Hematopoietic multipotent progenitor cell (in vitro differentiated cells): ENCODE measurements at places on chromosomes 2 and 18.

- DNase-seq, result no peak
Observed at GRCh38 chr2:211928201-211928600, 610.4 kb downstream of the ERBB4 start.

DNA sequence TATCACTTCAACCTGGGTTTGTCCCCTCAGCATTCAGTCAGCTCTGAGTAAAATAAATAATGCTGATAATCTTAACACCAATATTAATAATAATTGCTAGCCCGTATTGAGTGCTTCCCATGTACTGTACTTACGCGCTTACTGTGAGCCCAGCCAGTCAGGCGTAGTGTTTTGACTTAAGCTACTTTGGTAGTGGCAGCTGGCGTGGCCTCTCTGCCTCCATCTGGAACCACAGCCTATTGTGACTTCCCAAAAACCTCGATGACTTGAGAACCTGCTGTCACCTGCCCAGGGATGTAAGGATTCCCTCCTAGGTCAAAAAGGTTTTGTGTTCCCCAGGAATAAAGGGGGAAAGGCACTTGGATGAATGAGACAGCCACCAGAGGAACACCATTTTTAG lies 53.2 kb downstream of the SUMO1 start:
- no peak for DNase-seq

DNA sequence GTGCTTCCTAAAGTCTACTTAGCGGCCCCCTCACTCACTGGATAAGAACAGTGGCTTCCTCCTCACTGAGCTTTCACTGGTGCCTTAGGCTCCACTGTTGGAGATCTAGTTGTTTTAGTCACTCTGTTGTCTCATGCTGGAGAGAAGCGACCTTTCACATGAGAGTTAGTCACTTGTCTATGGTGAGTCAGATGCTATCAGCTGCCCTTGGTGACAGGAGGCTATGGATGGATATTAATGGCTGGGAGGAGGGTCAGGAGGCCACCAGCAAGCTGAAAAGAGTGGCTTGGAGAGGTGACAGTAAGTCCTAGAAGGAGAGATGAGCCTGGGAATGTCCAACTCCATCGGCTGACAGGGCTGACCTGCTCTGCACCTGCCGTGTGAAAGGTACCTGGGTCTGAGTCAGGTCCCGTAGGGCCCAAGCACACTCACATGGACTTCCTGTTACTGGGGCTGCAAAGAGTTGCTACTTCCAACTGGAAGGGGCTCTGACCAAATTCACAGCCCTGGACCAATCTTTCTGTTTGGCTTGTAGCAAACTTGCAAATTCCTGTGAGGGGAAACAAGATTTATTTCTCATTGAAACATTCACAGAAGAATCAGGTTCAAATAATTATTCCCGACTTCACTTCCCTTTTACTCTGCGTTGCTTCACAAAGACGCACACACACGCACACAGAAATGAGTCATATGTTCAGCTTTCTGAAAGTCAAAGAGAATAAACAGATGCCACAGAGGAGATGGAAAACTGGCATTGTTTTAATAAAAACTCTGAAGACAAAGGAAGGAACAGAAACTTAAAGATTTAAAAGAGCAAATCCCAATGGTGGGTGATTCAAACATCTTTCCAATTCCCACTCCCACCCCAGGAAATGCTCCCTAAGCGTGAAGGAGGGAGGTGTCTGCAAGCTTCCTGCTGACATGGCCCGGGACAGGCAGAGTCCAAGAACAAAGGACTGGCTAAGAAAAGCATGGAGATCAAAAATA lies 203.5 kb upstream of the TWIST2 start:
- DNase-seq, result no peak

GRCh38 chr2:177604271-177605065 lies 211.9 kb downstream of the AGPS start:
- DNase-seq, result peak; percentile 37

DNA sequence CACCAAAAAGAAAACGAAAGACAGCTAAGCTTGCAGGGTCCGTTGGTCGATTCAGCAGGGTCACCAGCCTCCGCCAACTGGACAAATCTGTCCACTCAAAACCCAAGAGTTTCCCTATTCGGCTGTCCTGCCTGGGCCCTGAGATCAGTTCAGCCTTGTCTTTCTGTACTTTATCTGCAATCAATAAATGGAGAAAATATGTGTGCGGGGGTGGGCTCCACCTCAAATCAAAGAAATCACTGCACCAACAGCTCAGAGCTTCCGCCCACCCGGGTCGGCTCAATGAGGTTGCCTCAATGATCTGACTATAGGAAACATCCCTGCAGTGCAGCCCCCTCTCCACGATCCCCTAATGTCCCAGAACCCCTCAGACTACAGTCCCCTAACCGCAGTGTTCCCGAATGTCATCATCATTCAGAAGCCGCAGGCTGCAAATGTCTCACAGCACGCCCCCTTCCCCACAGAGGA lies 447 bp downstream of the GGCX start:
- DNase-seq, result no peak

DNA sequence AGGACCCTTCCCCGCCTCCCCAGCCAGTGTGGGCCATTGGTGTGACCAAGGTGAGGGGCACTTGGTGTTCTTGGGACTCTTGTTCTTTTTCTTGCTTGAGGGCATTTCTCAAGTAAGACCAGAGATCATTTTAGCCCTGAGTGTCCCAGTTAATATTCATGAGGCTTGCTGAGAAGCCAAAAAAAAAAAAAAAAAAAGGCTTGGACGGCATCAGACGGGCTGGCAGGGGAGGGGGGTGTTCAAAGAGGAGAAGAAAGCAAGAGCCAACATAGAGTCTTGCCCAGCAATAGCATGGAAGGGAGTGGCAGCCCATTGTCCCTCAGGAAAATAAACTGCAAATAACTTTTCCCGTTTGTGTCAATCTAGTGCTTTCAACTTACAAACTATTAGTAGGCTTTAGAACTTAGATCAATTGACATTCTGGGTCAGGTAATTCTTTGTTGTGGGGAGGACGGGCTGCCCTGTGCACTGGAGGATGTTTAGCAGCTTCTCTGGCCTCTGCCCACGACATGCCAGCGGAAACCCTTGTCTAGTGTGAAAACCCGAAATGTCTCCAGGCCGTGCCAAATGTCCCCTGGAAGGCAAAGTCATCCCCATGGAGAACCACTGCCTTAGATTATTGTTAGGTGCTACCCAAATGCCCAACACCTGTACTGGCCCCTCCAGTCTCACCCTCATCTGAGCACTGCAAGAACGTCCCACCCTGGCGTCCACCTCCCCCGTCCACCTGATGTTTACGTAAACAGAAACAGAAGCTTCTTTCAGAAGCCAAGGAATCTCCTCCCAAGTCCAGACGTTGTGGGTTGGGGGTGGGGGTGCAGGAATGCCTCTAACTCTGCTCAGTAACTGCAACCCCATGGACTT lies 163.4 kb downstream of the BCL2 start:
- no peak for DNase-seq

- no peak for DNase-seq
Observed at GRCh38 chr2:27897717-27898116, 7.2 kb downstream of the BABAM2 start.

DNA sequence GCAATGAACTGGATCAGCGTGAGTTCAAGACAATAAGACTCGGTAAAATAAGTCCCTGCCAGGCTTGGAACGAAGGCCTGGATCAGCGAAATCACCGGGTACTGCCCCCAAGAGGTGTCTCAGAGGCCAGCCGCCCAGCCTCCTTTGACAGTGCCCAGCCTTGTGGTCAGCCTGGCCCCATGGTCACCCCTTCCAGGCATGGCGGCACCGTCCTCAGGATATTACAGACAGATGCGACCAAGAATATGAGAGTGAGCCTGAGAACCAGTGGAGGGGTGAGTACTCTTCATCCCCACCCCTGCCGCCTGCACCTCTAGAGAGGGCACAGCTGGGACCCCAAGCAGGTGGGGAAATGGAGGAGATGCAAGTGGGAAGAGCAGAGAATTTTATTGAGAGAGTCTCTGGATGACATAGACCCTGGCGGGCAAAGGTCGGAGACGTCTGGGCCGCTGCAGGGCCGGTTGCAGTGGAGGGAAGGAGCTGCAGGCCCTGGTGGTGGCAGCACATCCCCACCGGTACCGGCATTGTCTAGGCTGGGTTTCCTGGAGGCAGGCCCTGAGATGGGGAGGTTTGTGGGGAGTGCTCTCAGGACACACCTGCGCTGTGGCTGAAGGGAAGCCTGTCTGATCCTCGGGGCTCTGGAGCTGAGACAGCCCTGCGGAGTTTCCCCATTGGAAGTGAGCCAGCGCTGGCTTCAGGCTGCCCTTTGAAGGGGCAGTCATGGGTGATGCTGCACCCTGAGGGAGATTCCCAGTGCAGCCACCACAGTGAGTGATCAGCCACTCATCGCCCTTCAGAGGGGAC lies 190.0 kb downstream of the SEPTIN10 start:
- no peak for DNase-seq

DNA sequence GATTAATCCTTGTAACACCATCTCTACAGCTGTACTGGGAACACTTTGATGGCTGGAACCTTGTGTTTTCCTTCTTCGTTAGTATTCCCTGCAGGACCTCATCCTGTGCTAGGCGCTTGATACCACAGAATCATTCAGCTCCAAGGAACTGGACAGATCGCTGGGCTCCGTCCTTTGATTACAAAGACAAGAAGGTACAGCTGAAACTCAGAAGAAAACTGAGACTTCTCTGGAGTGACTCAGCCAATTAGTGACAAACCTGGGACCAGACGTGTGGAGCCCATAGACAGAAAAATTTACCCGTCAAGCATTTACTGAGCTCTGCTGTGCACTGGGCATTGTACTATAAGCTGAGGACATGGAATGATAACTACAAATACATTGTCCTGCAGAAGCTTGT lies 67.3 kb downstream of the NCKAP5 start:
- no peak for DNase-seq

DNA sequence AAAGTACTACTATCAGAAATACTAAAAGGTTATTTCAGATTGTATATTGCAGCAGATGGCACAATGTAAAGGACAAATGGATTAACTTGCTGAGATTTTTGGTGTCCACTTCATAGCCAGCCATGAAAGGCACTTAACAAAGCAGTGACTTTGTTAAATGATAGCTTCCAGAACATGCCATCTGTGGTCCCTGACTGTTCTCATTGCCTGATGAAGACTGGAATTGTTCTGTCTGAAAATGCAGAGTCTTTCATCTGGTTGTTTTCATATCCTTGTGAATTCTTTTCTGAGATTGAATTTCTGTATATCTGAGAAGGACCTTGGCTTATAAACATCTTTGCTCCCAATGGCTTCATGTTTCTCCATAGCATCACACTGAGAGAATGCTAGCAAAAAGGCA lies 44.4 kb upstream of the LRRTM1 start:
- DNase-seq, result no peak

GRCh38 chr2:216139884-216140283 lies 30.7 kb downstream of the XRCC5 start:
- DNase-seq, result no peak

DNA sequence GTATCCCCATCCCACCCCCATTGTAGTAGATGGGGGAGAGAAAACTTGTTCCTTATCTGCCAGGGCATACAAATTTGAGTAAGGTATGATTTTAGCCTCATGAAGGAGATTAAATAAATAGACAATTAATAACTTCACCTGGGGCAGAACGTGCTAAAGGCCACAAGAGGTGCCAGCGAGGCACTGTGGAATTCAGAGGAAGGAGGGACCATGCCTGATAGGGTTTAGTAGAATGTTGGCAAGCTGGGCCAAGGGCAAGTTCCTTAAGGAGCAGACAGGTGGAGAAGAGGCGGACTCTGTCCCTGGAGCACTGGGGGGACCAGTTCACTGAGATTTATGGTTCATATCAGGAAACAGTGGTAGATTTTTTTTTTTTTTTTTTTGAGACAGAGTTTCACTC lies 22.5 kb downstream of the STAMBP start:
- no peak for DNase-seq

- no peak for DNase-seq
Observed at GRCh38 chr2:118667964-118668363, 179.5 kb downstream of the EN1 start.

DNA sequence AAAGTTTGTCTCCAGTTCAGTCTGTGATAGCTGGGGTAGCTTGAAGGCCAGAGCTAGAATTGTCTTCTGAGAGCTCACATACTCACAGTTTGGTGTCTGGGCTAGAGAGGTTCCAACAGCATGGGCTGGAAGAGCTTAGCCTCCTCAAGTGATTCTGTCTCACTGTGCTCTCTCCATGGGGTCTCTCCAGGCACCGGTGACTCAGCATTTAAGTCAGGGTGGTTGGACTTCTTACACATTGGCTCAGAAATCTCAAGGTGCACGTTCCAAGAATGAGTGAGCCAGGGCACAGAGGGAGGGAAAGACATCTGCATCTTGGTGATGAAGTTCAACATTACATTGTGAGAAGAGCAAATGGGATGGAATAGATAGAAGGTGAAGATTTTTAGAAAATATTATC lies 207.3 kb upstream of the DDX18 start:
- no peak for DNase-seq

DNA sequence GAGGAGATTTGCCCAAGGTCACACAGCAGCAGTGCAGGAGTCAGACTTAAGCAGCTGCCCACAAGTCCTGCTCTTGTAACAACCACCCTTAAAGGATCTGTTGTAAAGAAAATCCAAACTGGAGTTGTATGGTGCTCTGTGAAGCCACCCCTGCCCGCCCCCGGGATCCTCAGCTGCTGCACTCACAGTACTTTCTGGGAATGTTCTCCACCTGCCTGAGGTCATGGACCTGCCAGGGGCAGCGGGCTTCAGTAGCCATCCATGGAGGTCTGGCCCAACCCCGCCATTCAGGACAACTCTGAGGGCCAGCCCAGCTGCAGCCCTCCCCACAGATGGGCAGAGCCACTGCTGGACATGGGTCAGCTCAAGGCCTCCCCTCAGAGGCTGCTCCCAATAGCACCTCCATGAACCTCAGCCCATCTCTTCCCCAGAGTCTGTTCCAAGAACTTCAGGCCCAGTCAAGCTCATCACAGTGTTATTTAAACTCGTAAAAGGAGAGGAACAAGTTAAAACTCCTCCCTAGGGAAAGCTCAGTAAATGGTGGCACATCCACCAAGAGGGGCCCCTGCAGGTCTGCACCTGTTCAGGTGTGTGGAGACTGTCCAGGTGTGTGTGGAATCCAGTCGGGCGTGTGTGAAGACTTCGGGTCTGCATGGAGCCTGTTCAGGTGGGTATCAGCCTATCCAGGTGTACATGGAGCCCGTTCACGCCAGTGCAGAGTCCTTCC lies 39.4 kb upstream of the GPC1 start:
- no peak for DNase-seq

- DNase-seq, result peak; percentile 32
Observed at GRCh38 chr2:3557639-3558204, 411 bp downstream of the RNASEH1 start.

DNA sequence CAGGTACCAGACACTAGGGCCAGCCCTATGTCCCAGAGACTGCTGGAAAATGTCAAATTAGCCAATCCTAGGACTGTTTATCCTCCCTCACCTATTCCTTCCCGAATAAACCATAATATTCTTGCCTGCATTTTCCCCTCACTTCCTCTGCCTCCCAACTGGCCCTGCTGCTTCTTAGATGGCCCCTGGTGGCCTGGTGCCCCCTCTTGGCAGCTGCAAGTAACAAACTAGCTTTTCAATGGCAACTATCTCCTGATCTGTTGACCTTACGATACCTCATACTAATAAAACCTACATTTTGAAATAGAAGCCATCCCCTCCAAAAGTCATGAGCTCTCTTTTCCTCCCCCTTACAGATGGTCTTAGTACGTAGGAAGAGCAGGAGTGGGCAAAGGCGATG lies 132.0 kb downstream of the ALPK2 start:
- DNase-seq, result no peak

- no peak for DNase-seq
Observed at GRCh38 chr18:49500201-49500921, 13.3 kb upstream of the C18orf32 start.

GRCh38 chr2:9560628-9561027 lies 5.0 kb upstream of the ADAM17 start:
- no peak for DNase-seq

- no peak for DNase-seq
Observed at GRCh38 chr2:138596403-138596802, 94.8 kb downstream of the SPOPL start.
